ENCODE measurements at places on chromosomes 5 and 9. TPM values are rescaled to one million over a fixed set of nuclear protein-coding genes. Genes with fewer than 3 reads are reported as not detected.

DNA sequence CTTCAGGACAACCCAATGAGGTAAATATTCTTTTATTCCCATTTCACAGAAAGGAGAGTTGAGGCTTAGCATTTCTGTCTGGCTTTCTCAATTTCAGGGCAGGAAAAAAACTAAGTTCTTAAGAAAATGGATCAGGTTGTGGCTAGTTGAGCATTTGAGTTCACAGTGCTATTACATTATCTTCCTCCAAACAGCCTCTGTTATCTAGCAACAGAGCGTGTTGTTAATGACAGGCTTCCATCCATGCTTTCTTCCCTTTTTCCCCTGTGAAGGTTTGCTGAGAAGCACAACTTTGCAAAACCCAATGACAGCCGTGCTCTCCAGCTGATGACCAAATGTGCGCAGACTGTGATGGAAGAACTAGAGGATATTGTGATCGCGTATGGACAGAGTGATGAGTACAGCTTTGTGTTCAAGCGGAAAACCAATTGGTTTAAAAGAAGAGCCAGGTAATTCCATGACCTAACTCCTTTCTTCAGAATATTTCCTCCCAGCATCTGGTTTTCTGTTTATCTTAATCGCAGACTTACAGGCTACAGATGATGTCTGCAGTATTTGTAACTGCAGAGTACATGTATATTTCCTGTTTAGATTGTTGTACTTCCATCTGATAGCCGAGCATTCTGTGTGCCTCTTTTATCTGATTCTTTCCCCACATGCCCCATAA, 1.5 kb downstream of the THG1L start:
- H3K4me1 ChIP-seq: peaks cover 10% of the 10 kb centered on the region
- H3K4me3 ChIP-seq: no peak overlapping the region
- H3K27ac ChIP-seq: no peak overlapping the region
- H3K36me3 ChIP-seq: peaks cover 8% of the 10 kb centered on the region
- DNase-seq: no peak
- peaks cover 4% of the 10 kb centered on the region for H3K27me3 ChIP-seq

- no peak for DNase-seq
- no peaks in the 10 kb centered on the region for H3K36me3 ChIP-seq
- H3K27me3 ChIP-seq: no peaks in the 10 kb centered on the region
Observed at GRCh38 chr9:5480919-5481318, 29.4 kb upstream of the PDCD1LG2 start.

DNA sequence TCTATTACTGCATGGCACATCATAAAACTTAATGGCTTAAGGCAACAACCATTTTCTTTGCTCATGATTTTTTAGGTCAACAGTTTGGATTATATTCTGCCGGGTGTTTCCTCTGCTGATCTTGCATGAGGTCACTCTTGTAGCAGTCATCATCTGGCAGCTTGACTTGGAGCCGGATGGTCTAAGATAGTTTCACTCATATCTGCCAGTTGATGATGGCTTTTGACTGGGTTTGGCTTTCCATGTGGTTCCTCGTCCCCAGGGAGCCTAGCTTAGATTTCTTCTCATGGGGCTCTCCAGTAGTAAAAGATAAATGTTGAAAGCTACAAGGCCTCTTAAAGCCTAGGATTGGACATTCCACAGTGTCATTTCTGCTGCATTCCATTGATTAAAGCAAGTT, 27.4 kb downstream of the LNPEP start:
- peaks cover 5% of the 10 kb centered on the region for H3K4me1 ChIP-seq
- H3K4me3 ChIP-seq: no peak overlapping the region
- H3K27me3 ChIP-seq: peaks cover 1% of the 10 kb centered on the region
- H3K36me3 ChIP-seq: no peaks in the 10 kb centered on the region

DNA sequence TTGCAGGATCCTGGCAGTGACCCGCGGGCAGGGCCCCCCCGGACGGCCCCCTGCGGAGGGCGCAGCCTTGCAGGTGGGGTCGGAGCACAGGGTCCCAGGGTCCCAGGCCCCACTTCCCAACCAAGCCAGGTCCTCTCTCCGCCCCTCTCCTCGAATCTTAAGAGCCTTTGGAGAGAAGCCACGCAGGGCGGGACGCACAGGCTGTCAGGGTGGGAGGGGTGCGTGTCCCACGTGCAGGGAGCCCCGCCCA, 18.4 kb upstream of the EGFL7 start:
- no peak overlapping the region for H3K4me3 ChIP-seq
- peaks cover 42% of the 10 kb centered on the region for H3K4me1 ChIP-seq
- DNase-seq: no peak
- H3K27me3 ChIP-seq: peaks cover 13% of the 10 kb centered on the region
- no peak overlapping the region for H3K27ac ChIP-seq

GRCh38 chr5:145947581-145947980, 11.2 kb downstream of the SH3RF2 start:
- no peak overlapping the region for H3K4me3 ChIP-seq
- no peak overlapping the region for H3K27ac ChIP-seq
- H3K27me3 ChIP-seq: peaks cover 4% of the 10 kb centered on the region
- peaks cover 12% of the 10 kb centered on the region for H3K4me1 ChIP-seq
- H3K36me3 ChIP-seq: no peaks in the 10 kb centered on the region

DNA sequence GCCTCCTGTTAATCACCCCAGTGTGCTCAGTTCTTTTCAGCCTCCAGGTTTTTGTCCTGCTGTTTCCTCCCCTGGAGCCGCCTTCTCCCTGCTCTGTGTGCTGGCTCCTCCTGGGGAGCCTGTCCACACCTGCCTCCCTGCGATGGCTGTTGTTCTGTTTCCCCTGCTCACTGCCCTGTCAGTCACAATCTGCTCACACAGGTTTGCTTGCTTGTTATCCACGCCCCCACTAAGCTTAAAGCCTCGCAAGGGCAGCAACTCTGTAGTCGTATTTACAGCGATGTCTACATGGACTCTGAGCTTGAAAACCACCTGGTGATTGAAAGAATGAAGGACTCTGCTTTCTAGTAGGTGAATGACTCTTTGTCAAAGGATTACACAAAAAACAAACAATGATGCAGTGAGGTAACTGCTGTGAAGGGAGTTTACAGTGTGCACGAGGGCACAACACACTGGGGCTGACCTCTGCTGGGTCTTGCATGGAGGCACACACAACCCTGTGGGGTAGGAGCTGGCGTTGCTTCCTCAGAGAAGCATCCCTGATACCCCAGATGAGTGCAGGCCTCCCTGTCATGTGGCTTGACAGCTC, 39.6 kb upstream of the TEX48 start:
- no peaks in the 10 kb centered on the region for H3K27me3 ChIP-seq
- no peak for DNase-seq
- no peak overlapping the region for H3K27ac ChIP-seq
- no peaks in the 10 kb centered on the region for H3K4me1 ChIP-seq
- H3K36me3 ChIP-seq: no peaks in the 10 kb centered on the region

The ECM2 gene
- not detected for total RNA-seq

The ARPC5L gene
- 67.0 TPM for total RNA-seq
